ENCODE measurements at places on chromosomes 12 and 14.

DNA sequence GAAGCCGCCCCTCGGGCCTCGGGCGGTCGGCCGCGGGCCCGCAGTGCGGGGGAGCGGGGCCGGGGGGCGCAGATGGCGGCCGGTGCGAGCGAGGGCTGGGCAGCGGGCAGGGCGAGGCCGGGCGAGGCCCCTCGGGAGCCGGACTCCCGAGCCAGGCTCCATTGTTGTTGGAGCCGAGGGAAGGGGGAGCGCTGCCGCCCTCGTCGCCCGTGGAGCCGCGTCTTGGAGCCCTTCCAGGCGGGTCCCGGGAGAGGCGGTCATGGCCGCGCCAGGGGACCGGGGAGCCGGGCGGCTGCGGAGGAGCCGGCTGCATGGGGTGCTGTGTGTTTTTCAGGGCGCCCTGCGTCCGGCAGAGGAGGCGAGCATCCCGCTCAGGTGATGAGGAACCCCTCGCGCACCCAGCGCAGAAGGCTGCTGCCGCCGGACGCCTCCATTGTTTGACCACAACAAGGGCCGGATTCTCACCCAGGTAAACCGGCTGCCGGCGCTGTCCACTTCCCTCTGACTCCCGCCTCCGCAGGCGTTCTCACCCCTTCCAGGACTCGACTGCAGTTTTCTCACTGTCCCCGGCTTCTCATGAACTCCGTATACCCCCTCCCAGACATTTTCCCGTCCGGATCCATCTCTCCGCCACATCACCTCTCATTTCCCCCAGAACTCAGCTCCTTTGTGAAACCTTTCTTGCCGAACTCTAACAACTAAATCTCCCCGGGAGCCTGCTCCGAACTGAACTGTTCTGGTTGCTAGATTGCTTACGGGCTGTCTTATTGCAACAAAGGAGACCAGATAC lies 732 bp downstream of the ZNF664 start:
- peak; percentile 27 for DNase-seq

DNA sequence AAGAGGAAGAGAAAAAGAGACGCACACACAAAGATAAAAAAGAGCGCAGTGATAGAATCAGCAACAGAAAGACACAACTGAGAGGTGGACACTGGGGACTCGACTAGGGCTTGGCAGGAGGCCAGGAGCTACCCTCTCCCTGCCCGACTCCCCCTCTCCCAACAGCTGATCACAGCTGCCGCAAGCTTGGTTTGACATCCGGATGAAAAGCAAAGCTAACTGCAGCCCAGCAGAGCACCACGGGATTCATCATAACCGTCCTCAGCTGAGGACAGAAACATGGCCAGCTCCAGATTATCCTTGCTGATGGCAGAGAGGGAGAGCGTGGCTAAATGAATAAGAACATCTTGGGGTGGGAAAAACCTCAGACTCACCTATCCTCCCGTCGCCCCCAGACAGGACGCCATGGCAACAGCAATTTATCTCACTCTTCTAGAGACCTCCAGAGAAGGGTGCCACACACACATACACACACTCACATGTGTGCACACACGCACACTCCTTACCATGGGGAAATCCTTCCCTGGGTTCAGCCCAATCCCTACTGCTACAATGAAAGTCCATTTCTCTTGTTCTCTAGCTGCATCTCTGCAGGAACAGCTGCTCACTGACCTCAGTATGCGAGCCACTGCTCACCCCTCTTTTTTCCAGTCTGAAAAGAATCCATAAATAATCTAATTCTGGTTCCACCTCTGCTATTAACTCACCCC lies 135.3 kb downstream of the NTF3 start:
- peak; percentile 14 for DNase-seq

GRCh38 chr14:68824517-68825347 lies 31.9 kb upstream of the ZFP36L1 start:
- peak; percentile 87 for DNase-seq

- no peak for DNase-seq
Measured at GRCh38 chr12:101826766-101827368, 3.9 kb downstream of the GNPTAB start.

- DNase-seq = peak; percentile 30
Measured at GRCh38 chr12:97308576-97309198, 153.9 kb upstream of the RMST start.

- peak; percentile 37 for DNase-seq
Measured at GRCh38 chr14:104137297-104138097, 890 bp upstream of the KIF26A start.

- DNase-seq = no peak
Measured at GRCh38 chr12:110262442-110263388, 18.3 kb upstream of the ATP2A2 start.

- no peak for DNase-seq
Measured at GRCh38 chr12:93032758-93033157, 103.7 kb upstream of the EEA1 start.

DNA sequence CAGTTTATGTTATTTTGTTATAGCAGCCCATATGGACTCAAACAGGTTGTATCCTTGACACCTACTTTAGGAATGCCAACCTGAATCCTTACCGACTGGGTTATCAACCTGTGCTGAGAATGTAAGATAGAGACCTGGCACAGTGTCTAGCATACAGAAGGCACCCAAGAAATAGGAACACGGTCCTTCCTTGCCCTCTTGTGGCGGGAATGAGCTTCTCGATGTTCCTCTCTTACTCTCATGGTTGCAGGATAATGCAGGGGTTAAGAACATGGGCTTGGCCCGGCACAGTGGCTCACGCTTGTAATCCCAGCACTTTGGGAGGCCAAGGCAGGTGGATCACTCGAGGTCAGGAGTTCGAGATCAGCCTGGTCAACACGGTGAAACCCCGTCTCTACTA lies 6.5 kb downstream of the C12orf43 start:
- DNase-seq = peak; percentile 66

- DNase-seq = no peak
Measured at GRCh38 chr12:107306141-107306659, 212.9 kb upstream of the CRY1 start.

GRCh38 chr14:50364792-50365191 lies 31.9 kb downstream of the CDKL1 start:
- DNase-seq = no peak

DNA sequence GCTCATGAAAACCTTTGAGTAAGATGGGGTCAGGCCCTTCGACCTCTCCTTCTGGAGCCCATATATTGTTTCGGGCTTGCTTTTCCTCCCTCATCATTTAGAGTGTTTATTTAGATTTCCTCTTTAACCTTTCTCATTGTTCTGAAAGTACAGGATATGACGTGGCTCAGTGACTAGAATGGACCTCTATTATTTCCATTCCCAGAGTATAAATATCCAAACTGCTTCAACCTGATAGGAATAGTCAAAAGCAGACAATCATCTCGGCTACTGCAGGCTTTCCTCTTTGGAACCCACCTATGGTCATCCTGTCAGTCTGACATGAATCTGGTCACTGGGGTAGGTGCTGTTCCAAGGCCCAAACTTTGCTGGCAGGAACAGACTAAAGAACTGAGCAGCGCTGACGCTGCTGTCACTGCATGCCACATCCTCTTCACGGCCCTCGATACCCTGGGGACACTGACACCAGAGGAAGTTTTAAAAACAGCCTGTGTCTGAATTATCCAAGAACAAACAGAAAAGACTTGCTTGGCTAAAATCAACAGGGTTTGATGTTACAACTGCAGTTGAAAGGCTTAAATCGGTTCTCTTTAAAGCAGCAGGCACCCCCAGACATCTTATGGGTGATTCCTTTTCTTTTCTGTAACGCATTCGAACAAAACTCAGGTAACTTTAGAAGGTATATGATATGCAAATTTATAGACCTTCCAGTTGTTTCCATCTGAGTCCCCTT lies 5.0 kb upstream of the DDX47 start:
- DNase-seq = peak; percentile 60

DNA sequence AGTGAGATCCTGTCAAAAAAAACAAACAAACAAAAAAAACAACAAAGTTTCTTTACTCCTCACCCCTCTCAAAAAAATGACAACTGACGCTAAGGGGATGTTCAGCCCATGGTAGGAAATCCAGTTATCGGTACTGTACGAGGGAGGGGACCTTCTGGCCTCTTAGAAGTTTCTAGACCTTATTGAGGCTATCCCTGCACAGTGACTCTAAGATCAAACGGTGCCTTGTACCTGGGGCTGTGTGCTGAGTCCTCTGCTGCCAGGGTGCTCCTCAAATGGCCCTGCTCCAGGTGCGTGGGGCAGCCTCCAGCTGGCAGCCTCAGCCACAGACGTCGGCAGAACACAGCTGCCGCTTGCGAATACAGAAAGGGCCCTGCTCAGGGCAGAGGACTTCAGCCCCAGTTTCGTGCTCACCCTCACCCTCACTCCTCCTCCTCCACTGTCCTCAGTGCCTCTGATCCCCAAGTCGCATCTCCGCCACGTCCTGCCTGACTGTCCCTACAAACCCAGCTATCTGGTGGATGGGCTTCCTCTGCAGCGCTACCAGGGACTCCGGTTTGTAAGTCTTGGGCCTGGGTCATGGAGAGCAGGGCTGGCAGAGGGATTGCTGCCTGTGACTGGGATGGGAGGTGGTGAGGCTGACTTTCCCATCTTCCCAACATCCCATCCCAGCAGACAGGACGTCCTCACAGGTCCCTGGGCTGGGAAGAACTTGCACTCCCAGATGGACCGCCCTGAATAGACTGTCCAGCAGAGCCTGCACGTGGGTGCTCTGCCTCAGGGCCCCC lies 90.9 kb downstream of the B4GALNT3 start:
- DNase-seq = no peak

DNA sequence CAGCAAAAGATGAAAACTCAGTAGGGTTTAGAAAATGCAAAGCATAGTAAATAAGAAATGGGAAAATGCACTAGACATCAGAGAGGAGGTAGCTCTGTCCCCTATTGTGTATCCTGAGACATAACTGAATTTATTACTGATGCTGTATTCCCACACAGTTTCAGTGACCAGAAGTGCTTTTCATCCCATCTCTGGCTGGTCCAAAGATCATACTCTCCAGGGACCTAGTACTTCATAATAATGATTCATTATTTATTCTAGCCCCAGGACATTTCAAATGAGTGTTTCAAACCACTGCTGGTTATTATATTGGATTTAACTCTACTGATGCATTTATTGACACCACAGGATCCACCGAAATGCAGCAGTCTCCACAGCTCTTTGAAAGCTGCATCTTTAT lies 163.3 kb downstream of the PAWR start:
- DNase-seq = no peak

- no peak for DNase-seq
Measured at GRCh38 chr14:30243805-30244204, 315.2 kb upstream of the G2E3 start.

GRCh38 chr12:93572712-93573551 lies 457 bp downstream of the SOCS2 start:
- DNase-seq = no peak

GRCh38 chr12:94952325-94952724 lies 51.2 kb downstream of the NDUFA12 start:
- DNase-seq = no peak

DNA sequence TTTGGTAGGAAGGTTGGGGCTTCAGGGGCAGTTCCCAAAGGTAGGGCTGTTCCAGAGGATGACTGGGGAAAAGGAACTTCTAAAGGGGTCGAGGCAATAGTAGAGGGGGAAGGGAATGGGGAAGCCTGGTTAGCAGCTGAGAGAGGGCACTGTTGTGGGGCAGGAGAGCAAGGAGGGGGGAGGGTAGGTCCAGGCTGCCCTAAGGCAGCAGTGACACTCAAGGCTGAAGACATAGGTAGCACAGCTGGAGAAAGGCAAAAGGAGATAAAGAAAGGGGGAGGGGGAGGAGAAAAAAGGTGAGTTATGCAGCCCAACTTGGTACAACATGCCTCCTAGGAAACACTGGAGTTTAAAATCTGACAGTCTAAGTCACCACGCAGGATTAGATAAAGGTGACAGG lies 3.9 kb downstream of the NACA start:
- DNase-seq = no peak

GRCh38 chr14:83217492-83217891 lies 1683.8 kb upstream of the SEL1L start:
- DNase-seq = no peak

- DNase-seq = no peak
Measured at GRCh38 chr12:106760184-106760531, 14.3 kb upstream of the RIC8B start.

DNA sequence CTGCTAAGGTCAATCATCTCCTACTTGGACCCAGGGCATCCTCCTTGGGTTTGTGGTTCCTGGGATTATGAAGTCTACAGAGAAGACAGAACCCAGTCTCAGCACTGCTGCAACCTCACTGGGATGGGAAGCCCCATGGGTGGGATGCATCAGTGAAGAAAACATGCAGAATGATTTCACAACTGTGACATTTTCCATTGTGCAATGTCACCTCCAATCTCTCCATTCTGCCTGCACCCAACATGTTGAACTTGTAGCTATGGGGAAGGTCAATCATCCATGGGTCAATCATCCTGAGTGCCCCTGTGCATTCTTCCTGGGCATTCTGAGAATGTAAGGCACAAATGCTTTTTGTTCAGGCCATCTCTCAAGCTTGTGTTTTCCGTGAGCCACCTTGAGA lies 1004.4 kb upstream of the TMEM132C start:
- DNase-seq = no peak

Measured in mucosa of gallbladder (tissue), 1 donor.